Dorsolateral prefrontal cortex (tissue), 122 donors: ENCODE measurements at places on chromosomes 2 and 18. TPM values are rescaled to one million over a fixed set of nuclear protein-coding genes. Genes with fewer than 3 reads are reported as not detected.

The CRYGC gene
- not detected for total RNA-seq

The FBXO41 gene
- 133 TPM for total RNA-seq

The ACVR1C gene
- 10.5 TPM for total RNA-seq

GRCh38 chr18:46386788-46387187 is 270.2 kb downstream of the LOXHD1 start:
- peak; percentile 67 for DNase-seq

- no peak for DNase-seq
Measured at GRCh38 chr18:59516356-59517155, 157.5 kb upstream of the LMAN1 start.

DNA sequence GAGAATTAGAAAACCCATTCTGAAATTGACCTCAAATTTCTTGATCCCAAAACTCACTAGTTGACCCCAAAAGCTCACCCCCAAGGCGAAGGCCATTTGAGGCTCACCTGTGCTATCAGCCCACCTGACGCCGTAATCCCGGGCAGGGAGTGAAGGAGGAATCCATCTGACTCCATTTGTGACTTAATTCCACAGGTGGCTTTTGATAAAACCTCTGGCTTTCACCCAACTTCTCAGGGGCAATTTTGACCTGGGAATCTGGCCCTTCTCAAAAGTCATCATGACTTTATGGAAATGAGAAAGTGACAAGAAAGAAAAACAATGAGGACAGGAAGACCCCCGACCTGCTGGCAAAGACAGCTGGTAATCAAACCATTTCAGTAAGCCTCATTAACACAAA is 86.9 kb upstream of the SALL3 start:
- DNase-seq: no peak
